ENCODE measurements at places on chromosomes 16 and 17.

DNA sequence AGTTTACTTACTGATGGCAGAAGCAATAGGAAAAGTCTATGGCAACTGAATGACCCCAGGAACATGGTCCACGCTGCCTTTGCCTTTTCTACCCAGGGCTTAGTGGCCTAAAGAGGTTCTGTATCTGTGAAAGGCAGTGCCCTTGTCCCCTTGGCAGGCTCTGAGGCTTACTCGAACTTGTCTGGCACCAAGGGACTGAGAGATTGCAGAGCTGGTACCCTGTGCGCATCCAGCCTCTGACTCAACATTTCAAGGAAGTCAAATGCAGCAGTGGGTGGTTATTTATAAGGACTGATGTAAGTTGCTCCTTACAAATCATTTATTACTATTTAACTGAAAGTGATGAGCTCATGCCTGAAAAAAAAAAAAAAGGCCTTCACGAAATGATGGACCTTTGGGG, 299.9 kb upstream of the MYOCD start:
- DNase-seq, result no peak

GRCh38 chr17:80475910-80476876, at the start of gene NPTX1:
Gene NPTX1 (minus strand): TSS chr17:80476607. CDS start chr17:80476446, 161 bp downstream.
- no peak for DNase-seq

DNA sequence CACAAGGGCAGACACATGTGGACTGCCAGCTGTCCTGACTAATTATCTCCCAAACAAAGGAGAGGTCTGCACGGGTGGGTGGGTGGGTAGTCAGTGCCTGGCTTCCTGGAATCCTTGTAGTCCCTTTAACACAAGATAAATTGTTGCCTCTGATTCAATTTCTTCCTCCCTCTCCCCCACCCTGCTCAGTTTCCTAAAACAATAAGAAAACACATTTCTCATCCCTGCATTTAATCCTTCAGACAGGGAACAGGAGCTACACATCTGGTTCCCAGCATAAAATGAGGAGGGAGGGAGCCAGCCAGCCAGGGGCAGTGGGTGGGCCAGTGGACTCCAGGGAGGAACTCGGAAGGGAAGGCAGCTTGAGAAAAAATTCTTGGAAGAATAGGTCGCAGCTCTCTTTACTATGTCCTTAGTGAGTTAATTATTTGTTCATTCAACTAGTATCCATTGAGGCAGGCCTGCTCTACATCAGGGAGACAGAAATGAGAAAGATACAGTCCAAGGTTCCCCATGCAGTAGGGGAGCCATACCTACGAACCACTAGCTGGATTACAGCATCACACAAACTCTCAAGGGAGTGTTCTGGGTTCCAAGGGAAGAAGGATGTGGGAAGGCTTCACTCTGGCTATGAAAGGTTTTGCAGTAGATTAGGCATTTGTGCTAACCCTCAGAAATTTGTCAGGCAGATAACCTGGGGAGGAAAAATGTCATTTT, 58.3 kb downstream of the CCT6B start:
- no peak for DNase-seq

- DNase-seq, result no peak
Measured at GRCh38 chr17:79650861-79651260, 40.0 kb upstream of the RBFOX3 start.

DNA sequence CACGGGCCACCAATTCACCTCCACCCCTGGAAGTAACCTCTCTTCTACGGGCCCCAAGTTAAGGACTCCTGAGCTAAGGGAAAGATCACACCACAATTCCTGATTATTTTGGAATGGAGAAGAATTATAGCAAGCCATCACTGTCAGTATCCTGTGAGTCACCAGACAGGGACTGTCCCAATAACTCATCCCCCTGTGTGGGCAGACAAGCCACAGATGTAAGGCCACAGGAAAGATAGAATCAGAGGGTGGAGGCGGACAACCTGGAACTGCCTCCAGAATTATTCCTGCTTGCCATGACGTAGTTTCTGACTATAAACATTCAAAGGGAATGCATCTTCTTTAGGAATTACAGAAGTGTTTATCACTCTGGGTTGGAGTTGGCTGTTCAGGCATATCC, 5.8 kb upstream of the MYO1D start:
- no peak for DNase-seq

DNA sequence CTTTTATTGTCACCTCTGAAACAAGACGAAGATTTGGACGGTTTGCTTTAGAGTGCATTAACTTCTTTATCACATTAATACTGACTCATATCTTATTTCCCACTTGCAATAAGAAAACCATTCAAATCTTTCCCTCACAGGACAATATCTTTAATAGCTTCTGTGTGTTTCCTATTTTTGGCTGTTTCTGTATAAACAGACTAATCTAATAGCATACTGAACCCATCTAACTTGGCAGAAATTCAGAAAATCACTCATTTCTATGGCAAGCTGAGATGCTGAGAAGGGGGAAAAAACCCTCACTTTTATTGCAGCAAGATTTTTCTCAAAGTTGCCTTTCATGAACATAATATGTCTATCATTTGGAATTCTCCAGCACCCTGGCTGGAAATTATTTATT, 524.9 kb downstream of the WWOX start:
- DNase-seq, result no peak

DNA sequence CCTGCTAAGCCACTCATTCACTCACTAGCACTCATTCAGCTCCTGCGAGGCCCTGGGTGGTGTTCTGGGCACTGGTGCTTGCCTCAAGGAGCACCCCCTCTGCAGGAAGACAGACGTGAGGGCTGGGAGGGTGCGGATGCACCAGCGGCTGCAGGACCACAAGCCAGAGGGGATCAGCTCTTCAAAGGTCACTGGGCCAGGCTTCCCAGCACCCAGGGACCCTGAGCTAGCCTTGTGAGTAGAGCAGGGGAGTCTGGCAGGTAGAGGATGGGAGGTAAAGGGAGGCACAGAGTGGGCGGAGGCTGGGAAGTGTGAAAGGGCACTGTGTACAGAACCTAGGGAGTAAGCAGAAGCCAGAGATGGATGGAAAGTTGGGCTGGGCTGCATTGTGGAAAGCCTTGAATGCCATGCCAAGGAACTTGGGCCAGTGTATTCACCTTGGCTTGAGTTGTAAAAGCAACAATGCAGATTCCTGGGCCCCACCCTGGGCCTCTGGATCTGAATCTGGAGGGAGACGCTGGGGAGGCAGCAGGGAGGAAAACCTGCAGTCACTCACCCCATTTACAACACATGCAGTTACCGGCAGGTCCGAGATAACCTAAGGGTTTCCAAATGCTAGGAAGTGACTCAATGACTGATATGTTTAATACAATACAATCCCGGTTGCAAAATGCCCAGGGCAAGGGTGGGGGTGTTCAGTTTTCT, 1.7 kb downstream of the IL4R start:
- DNase-seq, result no peak

DNA sequence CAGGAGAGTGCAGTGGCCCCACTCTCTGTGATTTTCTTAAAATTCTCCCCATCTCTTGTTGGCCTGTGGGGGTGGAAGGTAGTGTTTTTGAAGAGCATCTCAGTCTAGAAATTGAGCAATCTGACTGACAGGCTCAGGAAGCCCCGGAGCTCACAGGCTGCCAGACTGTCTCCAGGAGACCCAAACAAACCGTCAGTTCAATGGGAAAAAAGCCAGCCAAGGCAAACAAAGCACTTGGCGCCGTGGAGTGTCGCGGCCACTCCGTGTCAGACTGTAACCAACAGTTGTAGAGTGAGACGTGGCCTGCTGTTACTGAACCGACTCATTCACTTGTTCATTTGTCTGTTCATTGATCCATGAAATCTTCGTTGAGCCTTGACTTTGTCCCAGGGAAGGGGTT, 33.7 kb downstream of the RGS9 start:
- no peak for DNase-seq
